ENCODE measurements at places on chromosomes 16 and 17.

DNA sequence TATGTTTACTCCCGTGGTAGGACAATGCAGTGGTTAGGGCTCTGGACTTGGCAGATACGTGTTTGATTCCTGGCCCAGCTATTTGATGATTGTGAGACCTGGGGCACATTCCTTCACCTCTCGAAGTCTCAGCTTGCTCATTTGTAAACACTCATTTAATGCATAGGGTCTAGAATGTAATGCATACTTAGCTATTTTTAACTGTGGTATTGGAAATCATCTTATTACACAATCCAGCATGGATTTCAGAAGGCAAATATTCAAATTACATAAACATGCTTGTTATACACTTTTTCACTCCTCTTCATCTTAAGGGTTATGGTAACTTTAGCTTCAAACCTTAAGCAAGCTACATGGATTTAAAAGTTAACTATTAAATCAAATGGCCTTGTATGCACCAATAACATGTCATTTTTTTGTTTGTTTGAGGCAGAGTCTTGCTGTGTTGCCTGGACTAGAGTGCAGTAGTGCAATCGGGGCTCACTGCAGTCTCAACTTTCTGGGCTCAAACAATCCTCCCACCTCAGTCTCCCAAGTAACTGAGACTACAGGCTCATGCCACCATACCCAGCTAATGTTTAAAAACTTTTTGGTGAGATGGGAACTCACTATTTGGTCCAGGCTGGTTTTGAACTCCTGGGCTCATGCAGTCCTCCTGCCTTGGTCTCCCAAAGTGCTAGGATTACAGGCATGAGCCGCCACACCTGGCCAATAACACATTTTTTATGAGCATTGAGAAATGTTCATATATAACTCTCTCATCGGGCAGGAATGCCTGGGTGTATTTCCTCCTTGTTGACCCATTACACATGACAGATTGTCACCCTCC is 52.5 kb downstream of the VAT1L start:
- DNase-seq, result no peak

DNA sequence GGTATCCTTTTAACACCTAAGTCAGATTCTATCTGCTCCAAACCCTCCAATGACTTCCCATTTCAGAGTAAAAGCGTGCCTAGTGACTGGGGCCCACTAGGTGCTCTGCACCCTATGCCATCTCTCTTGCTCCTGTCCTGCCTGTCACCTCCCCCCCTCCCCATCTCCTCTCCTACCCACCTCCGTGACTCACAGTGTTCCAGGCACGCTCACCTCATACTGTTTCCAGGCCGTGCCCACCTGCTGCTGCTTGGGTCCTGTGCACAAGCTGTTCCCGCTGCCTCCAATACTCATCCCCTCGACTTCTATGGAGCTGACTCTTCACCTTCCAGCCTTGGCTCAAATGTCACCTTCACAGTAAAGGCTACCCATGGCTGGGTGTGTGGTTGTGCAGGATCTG is 21.7 kb downstream of the DNAH3 start:
- no peak for DNase-seq

DNA sequence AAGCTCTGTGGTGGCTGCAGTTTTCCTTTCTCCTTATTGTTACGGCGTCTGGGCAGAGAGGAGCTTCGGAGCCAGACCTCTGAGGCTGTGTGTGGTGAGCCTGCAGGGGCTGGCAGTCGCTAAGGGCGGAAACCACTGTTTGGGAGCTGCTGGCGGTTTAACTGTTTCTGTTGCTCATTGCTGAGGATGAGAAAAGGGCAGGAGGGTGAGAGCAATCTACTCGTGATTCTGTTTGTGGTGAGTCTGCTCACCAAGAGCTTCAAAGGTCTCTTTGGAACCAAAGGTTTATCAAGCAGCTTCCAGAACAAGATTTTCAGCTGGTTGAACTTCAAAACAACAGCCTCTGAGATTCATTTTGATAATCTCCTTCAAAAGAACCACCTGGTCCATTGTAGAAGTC is 143.9 kb downstream of the ANKFN1 start:
- DNase-seq, result no peak

- DNase-seq, result no peak
Measured at GRCh38 chr17:71024172-71024571, 854.8 kb downstream of the KCNJ2 start.

- no peak for DNase-seq
Measured at GRCh38 chr16:78362524-78363135, 263.2 kb downstream of the WWOX start.

DNA sequence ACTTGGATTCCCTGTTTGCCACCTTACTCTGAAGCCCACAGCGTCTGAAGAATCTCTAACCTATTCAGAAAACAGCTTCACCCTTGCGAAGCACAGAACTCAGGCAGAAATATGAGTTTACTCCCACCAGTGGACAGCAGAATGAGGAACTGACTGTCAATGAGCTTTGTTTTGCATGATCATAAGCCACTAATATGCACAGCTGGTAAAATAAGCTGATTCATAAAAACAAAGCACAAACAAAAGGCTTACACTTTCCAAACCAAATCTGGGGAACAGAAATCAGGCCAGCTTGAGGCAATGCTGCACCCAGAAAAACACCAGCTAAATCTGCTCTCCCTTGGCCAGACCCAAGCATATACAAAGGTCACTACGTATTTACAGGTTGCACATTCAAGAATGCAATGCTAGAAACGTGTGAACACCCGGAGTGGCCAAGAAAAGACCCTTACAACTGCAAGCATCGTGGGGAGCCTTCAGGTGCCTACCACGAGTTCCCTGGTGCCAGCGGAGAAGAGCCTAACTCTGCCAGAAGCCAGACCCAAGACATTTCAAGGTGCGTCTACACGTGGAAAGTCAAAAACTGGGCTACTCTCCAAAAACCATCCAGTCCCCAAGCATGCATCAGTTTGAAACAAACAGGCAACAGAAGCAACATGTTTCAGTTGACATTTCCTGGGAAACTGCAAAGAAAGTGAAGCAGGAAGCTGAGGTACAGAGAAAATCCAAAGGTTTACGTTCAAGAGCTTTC is 207.1 kb downstream of the ZFHX3 start:
- no peak for DNase-seq

DNA sequence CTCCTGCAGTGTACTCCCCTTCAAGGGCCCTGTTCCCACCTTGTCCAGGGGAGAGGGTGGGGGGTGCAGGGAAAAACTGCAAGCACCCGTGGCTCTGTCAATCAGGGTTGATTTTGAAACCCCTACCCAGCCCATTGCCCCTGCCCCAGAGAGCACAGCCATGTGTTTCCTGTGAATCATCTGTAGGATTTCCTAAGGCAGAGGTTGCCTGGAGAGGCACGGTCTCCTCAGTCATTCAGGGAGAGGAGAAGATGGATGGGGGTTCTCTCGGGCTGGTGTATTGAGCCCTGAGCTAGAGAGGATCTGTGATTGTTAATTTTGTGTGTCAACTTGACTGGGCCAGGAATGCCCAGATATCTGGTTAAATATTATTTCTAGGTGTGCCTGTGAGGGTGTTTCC is 3.5 kb upstream of the AGRP start:
- DNase-seq, result no peak

DNA sequence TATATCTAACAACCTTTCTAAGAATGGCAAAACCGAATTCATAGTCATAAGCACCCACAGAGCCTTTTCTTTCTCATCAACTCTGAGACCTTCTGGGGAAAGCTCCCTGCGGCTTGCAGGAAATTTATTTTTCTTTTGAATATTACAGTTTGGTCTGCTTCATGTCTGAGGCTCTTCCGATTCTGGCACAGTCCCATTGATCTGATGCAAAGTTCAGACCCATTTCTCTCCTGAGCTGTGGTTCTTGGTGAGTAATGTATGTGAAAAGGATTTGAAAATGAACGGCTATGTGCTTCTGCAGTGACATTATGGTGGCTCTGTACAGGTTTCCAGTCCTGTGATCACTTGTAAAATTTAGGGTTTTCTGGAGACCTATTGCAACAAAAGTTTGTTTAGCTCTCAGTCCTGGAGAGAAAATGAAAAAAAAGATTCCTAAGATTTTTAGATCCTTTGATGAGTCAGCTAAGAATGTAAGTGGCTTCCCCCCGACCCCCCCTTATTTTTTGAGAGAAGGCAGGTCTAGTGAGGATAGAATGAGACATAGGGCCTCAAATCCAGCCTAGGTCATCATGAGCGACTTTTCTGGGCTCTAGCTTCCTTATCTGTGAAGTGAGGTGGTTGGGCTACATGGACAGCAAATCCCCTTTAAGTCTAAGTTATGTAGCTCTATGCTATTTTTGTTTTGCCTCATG is 4.6 kb downstream of the GAN start:
- no peak for DNase-seq

DNA sequence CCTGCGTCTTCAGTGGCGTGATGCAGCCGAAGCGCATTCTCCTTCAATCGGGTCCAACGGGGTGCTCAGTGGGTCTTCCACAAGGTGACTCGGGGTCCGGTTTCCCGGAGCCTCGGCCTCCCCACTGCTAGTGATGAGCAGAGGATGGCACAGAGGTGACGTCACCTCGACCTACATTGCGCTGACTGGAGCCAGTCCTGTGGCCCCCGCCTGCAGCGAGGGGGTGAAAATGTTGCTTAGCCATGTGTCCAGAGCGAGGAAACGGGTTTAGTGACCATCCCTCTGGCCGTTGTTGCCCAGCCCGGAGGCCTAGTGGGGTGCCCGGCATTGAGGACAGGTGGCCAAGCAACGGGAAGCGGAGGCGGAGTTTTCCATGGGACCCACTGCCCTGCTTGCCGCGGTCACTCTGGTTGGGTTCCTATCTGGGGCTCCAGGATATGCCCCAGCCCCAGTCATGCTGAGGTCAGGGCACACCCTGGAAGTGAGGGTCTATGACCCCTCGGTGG is 190.6 kb upstream of the CIBAR2 start:
- no peak for DNase-seq

Measured in HFF-Myc (cell line).